ENCODE measurements at places on chromosomes 16 and 17.
A peak's percentile ranks its signal among the peaks of the same experiment; 100 is the strongest.

- H3K27me3 ChIP-seq: no peaks in the 10 kb centered on the region
- no peaks in the 10 kb centered on the region for H3K36me3 ChIP-seq
- no peak overlapping the region for H3K4me3 ChIP-seq
- DNase-seq: no peak
Measured at GRCh38 chr16:61730997-61731396, 305.2 kb downstream of the CDH8 start.

- DNase-seq: no peak
- peaks cover 10% of the 10 kb centered on the region for H3K4me1 ChIP-seq
- no peaks in the 10 kb centered on the region for H3K27me3 ChIP-seq
- no peak overlapping the region for H3K4me3 ChIP-seq
Measured at GRCh38 chr17:40498281-40499084, 2.9 kb downstream of the TNS4 start.

DNA sequence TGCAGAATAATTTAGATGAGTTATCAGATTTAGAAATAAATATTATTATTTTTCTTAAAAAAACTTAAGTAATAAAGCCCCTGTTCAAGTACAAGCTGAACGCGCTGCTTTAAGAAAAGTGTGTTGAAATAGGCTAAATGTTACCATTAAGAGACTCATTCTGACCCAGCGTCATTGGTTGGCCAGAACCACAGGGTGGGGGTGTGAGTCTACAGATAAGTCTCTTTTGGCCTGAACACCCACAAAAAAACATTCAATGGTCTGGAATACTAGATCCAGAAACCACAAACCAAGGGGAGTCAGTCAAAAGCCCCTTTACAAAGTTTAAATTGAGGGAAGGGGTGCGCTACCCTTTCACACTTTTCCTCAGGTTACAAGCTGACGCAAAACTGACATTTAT is 776.1 kb downstream of the KCNJ2 start:
- H3K4me1 ChIP-seq: no peaks in the 10 kb centered on the region
- peak; percentile 14 for DNase-seq
- no peak overlapping the region for H3K27ac ChIP-seq
- H3K36me3 ChIP-seq: no peaks in the 10 kb centered on the region

DNA sequence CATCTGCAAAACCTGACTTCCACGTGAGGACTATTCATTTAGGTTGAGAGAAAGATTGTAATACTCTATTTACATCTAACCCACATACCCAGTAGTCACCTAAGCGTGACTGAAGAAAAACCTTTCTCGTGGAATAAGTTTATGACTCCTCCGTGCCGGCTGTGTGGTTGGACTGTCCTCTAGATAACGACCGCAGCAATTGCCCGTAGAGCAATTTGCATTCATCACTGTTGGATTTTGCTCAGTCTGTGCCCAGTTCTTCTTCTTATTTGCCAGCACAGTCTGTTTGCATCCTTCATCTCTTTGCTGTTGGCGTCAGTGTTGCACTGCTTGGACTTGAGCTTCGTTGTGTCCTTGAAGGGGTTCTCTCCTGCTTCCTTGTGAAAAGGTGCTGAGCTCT is 131.3 kb downstream of the CYB561 start:
- no peak for DNase-seq
- peaks cover 33% of the 10 kb centered on the region for H3K36me3 ChIP-seq
- no peak overlapping the region for H3K27ac ChIP-seq
- no peaks in the 10 kb centered on the region for H3K27me3 ChIP-seq
- no peak overlapping the region for H3K4me3 ChIP-seq

DNA sequence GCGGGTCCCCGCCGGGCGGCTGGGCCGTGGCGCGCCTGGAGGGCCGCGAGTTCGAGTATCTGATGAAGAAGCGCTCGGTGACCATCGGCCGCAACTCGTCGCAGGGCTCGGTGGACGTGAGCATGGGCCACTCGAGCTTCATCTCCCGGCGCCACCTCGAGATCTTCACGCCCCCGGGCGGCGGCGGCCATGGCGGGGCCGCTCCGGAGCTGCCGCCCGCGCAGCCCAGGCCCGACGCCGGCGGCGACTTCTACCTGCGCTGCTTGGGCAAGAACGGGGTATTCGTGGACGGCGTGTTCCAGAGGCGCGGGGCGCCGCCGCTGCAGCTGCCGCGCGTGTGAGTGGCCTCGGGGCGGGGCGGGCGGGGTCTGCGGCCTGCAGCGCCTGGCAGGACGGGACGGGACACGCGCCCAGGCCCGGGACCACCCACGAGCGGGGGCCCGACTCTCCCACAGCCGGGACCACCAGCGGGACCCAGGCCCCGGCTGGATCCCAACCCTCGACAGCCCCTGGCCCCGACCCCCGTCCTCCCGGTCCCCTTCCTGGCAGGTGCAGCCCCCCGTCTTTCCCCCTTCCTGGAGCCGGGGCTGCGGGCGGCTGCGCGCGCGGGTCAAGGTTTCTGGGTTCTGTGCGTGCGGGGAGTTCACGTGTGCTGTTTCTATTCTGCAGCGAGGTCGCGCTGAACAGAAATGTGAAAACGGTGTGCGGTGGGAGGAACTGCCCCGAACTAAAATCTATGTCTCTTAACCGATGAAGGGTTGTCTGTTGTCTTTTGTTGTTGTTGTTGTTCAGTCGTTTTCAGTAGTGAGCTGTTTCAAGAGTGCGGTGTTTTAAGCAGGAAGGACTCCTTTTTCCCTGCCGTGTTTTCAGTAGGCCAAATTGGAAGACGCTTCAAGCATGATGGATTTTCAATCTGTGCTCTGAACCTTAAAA is 705 bp downstream of the FOXK2 start:
- peak overlapping the region; percentile 47 for H3K27ac ChIP-seq
- H3K4me1 ChIP-seq: peaks cover 9% of the 10 kb centered on the region
- no peaks in the 10 kb centered on the region for H3K27me3 ChIP-seq
- H3K4me3 ChIP-seq: peak overlapping the region; percentile 78

DNA sequence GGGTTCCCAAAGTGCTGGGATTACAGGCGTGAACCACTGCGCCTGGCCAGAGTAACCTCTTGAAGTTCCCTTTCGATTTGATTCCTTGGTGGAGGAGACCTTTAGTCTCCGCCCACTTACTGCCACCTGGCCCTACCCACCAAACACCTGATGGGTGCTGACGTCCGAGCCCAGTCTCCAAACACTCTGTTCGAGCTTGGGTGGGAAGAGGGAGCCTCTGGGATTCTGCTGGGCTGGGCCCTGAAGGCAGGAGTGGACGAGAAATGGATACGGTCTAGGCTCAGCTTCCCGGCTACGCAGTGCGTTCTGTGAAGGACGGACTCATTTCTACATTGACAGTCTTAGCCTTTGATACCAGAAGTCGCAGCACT is 870 bp upstream of the ITGA3 start:
- peak; percentile 21 for DNase-seq
- H3K27ac ChIP-seq: peak overlapping the region; percentile 96
- no peaks in the 10 kb centered on the region for H3K27me3 ChIP-seq
- peaks cover 81% of the 10 kb centered on the region for H3K4me1 ChIP-seq

DNA sequence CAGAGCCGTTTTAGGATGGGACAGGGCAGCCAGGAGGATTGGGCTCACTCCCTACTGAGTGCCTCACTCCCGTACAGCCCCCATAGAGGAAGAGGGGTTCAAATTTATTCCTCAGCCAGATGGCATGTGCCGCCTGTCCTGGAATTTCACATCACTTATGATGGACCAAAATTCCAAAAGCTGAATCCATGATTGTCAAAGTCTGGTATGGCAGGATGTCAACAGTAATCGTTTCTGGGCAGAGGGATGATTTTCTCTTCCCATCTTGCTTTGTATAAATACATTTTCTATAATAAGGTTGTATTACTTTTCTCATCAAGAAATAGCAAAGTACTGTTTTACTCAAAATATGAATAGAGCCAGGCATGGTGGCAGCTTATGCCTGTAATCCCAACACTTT is 38.7 kb upstream of the STH start:
- H3K4me1 ChIP-seq: no peaks in the 10 kb centered on the region
- DNase-seq: no peak
- H3K27me3 ChIP-seq: peaks cover 5% of the 10 kb centered on the region
- H3K4me3 ChIP-seq: no peak overlapping the region

GRCh38 chr17:32103476-32104113 is 38.7 kb upstream of the RHOT1 start:
- H3K4me3 ChIP-seq: no peak overlapping the region
- H3K4me1 ChIP-seq: peaks cover 3% of the 10 kb centered on the region
- H3K27me3 ChIP-seq: no peaks in the 10 kb centered on the region

GRCh38 chr17:80779961-80780380 is 211.7 kb upstream of the CHMP6 start:
- no peaks in the 10 kb centered on the region for H3K27me3 ChIP-seq
- H3K4me1 ChIP-seq: peaks cover 12% of the 10 kb centered on the region
- no peak for DNase-seq

DNA sequence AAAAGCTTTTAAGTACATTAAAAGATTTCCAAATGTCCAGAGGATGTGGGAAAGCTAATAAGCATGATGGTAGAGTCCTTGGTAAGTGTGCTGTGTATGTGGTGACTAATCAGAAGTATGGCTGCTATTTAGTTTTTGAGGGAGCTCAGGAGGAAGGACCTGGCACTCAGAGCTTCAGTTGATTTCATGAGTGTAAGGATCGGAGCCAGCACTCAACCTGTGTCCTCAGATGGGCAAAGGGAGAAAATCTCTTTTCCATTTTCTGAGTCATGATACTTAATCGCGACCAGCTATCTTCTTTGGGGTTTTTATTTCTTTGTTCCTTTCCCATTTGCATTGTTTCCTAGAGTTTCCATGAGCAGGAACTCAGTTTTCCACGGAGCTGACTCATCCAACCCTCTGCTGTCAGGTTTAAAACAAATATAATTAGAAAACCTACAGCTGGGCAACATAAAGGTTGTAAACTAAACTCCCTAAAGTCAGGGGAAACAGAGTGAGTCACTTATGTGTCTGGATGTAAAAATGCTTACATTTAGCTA is 125.4 kb downstream of the MAP2K6 start:
- no peaks in the 10 kb centered on the region for H3K27me3 ChIP-seq
- DNase-seq: peak; percentile 94
- H3K27ac ChIP-seq: peak overlapping the region; percentile 81
- peak overlapping the region; percentile 37 for H3K4me3 ChIP-seq

GRCh38 chr17:44558334-44558709 is 1.0 kb downstream of the FZD2 start:
- H3K27me3 ChIP-seq: no peaks in the 10 kb centered on the region
- peaks cover 30% of the 10 kb centered on the region for H3K4me1 ChIP-seq
- peaks cover 3% of the 10 kb centered on the region for H3K36me3 ChIP-seq
- H3K4me3 ChIP-seq: peak overlapping the region; percentile 76
- H3K27ac ChIP-seq: peak overlapping the region; percentile 66

GRCh38 chr17:56359518-56359917 is 206.2 kb downstream of the ANKFN1 start:
- no peaks in the 10 kb centered on the region for H3K27me3 ChIP-seq
- H3K36me3 ChIP-seq: no peaks in the 10 kb centered on the region

GRCh38 chr17:28230011-28230410 is 89.0 kb upstream of the TMEM97 start:
- no peak overlapping the region for H3K27ac ChIP-seq
- peaks cover 9% of the 10 kb centered on the region for H3K4me1 ChIP-seq
- no peak for DNase-seq
- H3K4me3 ChIP-seq: no peak overlapping the region
- H3K36me3 ChIP-seq: no peaks in the 10 kb centered on the region

DNA sequence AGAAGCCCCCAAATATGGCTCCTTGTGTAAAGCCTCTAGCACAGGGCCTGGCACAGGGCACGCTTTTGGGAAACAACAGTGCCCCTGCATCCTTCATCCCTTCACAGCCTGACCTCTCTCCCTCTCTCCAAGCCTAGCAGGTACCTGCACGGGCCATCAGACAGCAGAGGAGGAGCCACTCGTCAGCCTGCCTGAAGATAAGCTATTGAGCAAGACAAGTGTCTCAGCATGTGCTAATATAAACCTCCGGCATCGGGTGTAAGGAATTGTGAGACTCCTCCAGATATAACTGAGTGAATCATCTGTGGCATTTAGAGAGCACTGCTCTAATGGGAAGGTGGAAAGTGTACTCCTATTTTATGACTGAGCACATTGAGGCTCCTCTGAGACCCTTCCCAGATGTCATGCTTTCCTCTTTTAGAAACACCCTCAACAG is 38.3 kb downstream of the TBX4 start:
- peaks cover 2% of the 10 kb centered on the region for H3K4me1 ChIP-seq
- no peak overlapping the region for H3K27ac ChIP-seq
- no peak overlapping the region for H3K4me3 ChIP-seq
- peak; percentile 73 for DNase-seq
- no peaks in the 10 kb centered on the region for H3K36me3 ChIP-seq
- no peaks in the 10 kb centered on the region for H3K27me3 ChIP-seq

- DNase-seq: no peak
- no peaks in the 10 kb centered on the region for H3K27me3 ChIP-seq
- no peak overlapping the region for H3K27ac ChIP-seq
- H3K4me1 ChIP-seq: peaks cover 18% of the 10 kb centered on the region
Measured at GRCh38 chr17:55731586-55732250, 9.1 kb upstream of the TMEM100 start.

DNA sequence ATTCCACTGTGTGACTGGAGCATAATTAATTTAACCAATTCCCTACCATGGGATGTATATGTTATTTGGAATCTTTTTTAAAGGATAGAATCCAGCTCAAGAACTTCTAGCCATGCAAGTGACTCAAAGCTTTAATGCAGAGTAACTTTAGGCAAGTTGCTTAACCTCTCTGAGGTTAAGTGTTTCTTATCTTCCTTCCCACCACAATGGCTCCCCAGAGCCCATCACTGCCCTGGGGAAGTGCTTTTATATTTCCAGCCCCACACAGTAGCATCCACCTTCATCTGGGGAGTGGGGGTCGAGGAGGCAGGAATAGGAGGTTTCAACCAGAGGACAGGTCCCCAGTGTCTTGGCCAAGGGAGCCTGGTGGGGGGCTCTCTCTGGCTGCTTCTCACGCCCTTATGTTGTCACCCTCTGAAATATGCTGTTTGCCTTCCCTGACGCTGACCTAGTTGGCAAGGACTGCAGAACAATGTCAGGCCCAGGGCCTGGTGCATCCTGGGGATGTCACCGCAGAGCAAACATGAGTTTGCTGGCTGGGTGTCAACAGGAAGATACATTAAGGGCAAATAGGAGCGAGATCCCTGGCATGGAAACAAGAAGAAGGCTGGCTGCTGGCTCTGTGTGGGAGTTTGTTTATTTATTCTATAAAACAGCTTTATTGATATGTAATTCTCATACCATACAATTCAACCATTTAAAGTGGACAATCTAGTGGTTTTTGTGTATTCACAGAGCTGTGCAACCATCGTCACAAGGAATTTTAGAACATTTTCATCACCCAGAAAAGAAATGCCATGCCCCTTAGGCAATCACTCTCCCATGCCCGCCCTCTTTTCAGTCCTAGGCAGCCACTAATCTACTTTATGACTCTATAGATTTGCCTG is 46.6 kb upstream of the WSB1 start:
- no peak overlapping the region for H3K27ac ChIP-seq
- peak; percentile 66 for DNase-seq
- H3K4me3 ChIP-seq: no peak overlapping the region
- H3K27me3 ChIP-seq: no peaks in the 10 kb centered on the region
- H3K36me3 ChIP-seq: no peaks in the 10 kb centered on the region
- no peaks in the 10 kb centered on the region for H3K4me1 ChIP-seq

DNA sequence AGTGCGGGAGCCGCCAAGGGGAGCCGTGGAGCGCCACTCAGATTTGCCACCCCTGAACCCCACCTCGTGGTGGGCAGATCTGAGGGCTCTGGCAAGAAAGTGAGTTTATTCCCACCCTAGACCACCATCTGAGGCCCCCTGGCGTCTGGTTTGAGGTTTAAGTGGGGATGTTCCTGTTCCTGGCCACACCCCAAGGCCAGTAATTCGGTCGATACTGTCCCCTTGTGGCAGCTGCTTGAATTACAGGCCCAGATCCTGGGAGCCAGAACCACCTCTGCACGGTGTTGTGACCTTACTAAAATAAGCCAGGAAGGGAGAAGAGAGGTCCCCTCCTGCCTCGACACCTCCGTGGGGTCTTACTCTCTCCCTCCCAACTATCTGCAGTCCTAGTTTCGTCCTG is 3.3 kb upstream of the LAT start:
- no peaks in the 10 kb centered on the region for H3K4me1 ChIP-seq
- H3K27ac ChIP-seq: no peak overlapping the region
- H3K27me3 ChIP-seq: no peaks in the 10 kb centered on the region
- DNase-seq: no peak

All from astrocyte (in vitro differentiated cells and primary cell).